ENCODE measurements at places on chromosomes 2 and 18. TPM values are rescaled to one million over a fixed set of nuclear protein-coding genes. Genes with fewer than 3 reads are reported as not detected.

ATP8B1 gene
- 16.7 TPM for total RNA-seq

GULP1 gene
- total RNA-seq, result 31.5 TPM

EFHD1 gene
- 15.0 TPM for total RNA-seq

COLEC12 gene
- not detected for total RNA-seq

TAF1B gene
- total RNA-seq, result 24.8 TPM

SIX3 gene
- total RNA-seq, result 1.4 TPM

SDC1 gene
- total RNA-seq, result 128 TPM

DNA sequence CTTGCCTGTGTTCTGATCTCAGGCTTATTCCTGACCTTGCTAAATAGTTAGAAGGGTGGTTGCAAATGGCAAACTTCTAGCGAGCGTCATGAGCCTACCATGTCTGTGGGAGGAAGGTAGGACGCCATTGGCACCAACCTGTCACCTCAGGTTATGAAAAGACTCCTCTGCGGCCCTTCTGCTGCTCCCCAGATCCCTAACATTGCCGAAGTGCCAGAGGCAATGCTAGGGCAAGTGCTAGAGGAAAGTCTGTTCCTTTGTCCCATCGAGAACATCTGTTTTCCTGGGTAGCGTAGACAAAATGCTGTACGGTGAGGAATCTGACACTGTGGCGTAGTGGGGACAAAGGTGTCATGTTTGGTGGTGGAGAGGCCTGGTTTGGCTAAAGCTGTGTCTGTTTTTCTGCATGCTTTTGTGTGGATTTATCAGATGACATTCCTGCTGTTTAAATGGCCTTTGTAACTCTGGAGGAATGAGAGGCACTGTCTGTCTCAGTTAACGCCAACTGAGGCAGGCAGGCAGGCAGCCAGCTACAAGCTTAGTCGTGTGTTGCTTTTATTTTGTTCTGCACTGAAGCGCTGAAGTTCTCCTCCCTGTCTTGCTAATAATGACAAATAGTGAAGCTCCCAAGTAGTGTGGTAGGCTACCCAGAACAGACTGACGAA is 94.1 kb downstream of the PRPF40A start:
- no peak for DNase-seq

- DNase-seq, result no peak
These were observed 378 bp upstream of the IAH1 start for GRCh38 chr2:9473985-9474360.

- DNase-seq, result no peak
These were observed 44.6 kb downstream of the SMAD4 start for GRCh38 chr18:51074605-51075004.

DNA sequence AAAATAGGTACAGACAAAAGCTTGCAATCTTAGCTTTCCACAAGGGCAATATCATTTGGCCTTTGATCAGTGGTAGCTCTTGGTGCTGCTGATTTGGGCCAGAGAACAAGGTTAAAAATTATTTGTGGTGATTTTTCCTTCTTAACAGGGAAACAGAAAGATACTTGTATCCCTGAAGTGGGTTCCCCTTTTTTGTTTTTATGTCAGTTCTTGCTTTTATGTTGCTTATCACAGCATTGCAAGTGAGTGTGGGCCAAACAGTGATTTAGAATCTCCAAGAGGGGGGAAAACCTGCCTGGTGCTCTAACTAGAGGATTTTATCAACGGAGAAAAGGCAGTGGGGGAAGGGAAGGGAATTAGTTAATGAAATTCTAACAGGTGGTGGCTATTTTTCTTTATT is 197.6 kb upstream of the SP5 start:
- no peak for DNase-seq

- no peak for DNase-seq
These were observed 28.8 kb downstream of the APCDD1 start for GRCh38 chr18:10482985-10483949.

GRCh38 chr2:30693821-30694281 is 113.4 kb downstream of the CAPN13 start:
- no peak for DNase-seq

DNA sequence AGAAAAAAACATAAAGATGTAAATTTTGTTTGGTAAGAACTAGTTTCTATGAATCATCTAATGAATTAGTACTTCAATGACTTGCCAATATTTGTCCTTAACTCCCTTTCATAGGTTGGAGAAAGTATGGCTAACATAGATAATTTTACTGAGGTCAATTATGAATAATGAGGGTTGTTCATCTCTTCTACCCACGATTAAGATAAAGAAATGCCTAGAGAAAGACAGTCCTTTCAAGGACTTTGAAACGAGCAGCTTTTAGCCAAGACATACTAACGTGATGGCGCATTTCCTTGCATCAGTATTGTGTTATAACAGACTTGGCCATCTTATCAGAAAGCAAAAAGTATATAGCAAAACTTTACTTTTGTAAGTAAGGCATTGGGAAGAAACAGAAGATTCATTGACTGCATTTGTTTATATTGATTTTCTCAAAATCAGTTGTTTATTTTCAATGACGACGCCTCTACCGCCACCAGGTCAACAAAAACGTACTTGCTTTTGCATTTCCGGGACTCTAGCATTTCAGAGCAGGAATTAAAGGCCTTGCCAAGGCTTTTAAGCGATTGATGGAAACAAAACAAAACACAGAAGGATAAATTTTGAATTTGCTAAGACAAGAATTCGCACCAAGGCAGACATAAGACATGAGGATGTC is 961 bp downstream of the RBM43 start:
- DNase-seq, result no peak

DNA sequence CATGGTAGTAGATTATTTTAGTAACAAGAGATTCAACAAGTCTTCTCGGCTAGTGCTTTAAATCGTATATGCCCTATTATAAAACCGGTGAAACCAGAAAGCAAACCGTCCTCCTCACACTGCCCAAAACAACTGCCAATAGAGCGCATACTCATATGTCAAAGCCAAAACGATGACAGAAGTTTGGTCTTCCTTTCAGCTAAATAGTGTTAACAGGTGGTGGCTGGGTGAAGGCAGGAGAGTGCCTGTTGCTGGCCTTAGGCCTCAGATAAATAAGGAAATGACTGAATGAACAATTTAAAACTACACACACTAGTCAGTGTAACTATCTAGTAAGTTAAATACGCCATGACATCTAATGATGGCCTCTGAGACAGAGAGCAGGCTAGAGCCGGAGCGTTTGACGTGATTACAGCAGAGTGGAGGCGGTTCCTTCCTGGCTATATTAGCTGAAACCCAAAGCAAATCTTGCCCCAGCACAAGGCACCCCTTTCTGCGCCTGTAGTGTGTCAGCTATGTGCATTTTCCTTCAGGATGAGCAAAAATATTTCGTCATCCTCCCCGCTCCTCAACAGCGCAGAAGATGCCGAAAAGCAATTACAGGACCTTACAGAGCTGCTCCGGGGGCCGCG is 1.6 kb downstream of the LONRF2 start:
- DNase-seq, result no peak

- peak; percentile 88 for DNase-seq
These were observed at the start of gene BOK for GRCh38 chr2:241558532-241559322. TSS of gene BOK (plus strand) at chr2:241558745. CDS start at chr2:241559484, 739 bp downstream.
